ENCODE measurements at places on chromosomes 6 and 20. TPM values are rescaled to one million over a fixed set of nuclear protein-coding genes. Genes with fewer than 3 reads are reported as not detected.

- DNase-seq, result no peak
These were observed 10.8 kb downstream of the ADGRF4 start for GRCh38 chr6:47709160-47709559.

DNA sequence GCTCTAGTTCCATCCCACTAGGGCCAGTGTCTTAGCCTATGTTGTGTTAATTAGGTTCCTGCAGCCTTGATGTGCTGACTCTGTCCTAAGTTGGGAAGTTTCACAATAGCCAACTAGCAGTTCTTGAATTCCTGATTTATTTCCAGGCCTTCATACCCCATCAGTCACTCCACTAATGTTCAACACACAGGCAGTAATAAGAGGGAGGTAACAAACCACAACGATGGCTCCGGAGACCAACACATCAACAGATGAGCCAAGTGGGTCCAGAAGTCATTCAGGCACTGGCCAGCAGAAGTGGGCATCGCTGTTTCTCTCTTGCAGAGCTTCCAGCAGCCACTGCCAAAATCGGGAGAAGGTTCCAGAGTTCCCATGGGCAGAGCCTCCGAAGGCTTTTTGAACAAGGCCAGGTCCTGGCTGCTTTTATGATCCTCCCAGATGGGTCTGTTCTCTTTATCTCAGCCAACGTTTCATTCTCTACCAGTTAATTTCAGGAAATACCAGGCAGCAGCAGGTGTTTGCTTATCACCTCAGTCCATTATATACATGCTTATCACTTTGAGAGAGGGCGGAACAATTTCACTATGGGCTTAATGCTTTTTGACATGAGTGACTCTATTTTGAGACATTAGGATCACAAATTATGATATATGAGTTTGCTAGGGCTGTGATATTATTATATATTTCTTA lies 48.5 kb upstream of the NOP56 start:
- no peak for DNase-seq

DNA sequence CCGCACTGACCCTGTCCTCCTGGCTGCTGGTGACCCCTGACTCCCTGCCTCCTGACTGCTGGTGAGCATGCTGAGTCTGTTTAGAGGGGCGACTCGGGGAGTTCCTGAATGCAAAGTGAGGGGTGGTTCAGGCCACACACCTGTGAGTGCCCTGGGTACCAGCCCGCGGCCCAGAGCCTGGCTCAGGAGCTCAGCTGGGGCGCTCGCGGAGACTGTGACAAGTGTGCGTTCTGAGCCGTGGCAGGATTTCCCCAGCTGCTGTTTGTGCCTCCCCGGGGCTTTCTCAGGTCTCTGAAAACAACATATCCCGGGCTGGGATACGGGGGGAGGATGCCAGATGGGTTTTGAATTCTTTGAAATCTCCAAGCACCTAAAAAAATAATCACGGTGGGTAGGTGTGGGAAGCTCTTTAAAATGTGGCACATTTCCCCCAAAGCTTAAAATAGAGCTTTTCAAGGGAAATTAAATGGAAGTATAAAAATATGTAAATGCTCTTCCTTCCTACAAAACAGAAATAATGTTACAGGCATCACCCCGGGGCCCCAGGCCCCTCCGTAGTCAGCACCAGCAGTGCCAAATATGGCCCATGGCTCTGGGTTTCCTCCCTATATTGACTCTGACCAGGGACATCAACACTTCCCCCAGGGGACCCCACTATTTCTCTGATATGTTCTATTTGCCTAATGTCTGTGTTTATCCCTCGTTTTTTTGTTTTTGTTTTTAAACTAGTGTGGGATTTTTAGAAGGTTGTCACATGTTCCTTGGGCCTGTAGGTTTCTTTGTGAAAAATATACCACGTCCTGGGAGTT lies 49.9 kb upstream of the TAGAP start:
- no peak for DNase-seq

- no peak for DNase-seq
These were observed 45.1 kb upstream of the EPB41L1 start for GRCh38 chr20:36109251-36109947.

GRCh38 chr6:53611342-53611741 lies 54.2 kb downstream of the KLHL31 start:
- DNase-seq, result no peak

GRCh38 chr20:19540392-19540791 lies 217.7 kb upstream of the RIN2 start:
- peak; percentile 14 for DNase-seq

DNA sequence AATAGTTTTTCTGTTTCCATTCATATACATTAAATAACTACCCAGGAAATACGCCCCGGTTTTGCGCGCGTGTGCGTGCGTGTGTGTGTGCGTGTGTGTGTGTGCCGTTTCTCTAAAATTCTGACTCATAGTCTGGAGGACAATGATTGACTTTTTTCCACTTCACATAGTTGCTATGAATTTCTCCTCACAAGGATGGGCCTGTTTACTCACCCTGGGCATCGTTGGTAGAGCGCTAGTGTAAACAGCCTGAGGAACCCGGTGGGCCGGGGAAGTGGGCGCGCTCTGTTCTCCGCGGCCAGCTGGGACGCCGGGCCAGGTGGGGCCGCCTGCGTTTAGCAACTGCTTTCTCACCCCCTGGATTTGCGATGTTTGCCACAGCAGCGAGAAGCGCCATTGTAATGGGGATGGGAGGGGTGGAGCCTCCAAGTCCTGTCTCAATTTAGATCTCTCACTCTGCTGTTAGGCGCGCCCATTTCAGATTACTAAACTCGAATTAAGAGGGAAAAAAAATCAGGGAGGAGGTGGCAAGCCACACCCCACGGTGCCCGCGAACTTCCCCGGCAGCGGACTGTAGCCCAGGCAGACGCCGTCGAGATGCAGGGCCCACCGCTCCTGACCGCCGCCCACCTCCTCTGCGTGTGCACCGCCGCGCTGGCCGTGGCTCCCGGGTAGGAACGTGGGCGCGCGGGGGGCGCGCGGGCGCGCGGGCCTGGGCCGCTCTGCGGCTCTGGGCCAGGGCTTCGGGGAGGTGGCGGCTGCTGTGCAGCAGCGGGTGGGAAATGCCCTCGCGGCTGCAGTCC lies at the start of gene CD109:
Gene CD109 (plus strand): TSS at position 585 of the 803 bp plus-strand sequence. CDS start 13 bp downstream, at position 598.
- DNase-seq, result peak; percentile 83

- DNase-seq, result no peak
These were observed 2.1 kb downstream of the ZC3H12D start for GRCh38 chr6:149482545-149483333.

GRCh38 chr6:26286168-26286877 lies 78.7 kb upstream of the BTN3A2 start:
- DNase-seq, result peak; percentile 93

GRCh38 chr6:30854285-30855040 lies 29.9 kb upstream of the DDR1 start:
- no peak for DNase-seq

- DNase-seq, result no peak
These were observed 135.3 kb upstream of the BMP2 start for GRCh38 chr20:6632187-6632586.

DNA sequence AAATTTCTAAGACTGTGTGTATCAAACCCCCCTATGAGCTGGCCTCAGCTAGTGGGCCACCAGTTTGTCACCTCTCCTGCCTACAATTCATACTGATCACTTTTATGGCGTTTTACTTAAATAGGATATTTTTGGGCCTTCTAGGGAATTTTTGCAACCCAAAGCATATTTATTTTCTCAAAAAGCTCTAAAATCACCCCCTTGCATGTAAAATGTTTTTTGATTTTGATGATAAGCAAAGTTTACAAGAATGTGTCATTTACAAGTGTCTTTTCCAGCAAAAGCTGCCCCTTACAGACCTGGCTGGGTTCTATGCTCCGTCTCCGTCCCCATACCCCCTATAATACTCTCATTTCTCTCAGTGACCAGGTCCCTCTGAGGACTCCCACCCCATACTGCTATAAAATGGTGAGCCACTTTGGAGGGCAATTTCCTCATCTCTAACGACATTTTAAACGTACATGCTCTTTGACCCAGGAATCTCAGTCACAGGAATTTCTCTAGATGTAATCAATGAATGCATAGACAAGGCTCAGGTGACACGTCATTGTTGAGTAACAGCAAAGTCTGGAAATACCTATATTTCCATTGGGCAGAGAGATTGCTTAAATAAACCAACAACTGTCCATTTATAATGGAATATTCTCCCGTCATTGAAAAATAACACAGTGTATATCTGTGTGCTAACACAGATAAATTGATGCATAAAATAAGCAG lies 13.9 kb upstream of the OCSTAMP start:
- DNase-seq, result no peak

- peak; percentile 49 for DNase-seq
These were observed 32.2 kb upstream of the ARFGEF2 start for GRCh38 chr20:48889140-48889790.

GRCh38 chr6:137743493-137743892 lies 123.6 kb upstream of the TNFAIP3 start:
- no peak for DNase-seq

GRCh38 chr20:44125332-44126127 lies 61.5 kb downstream of the JPH2 start:
- no peak for DNase-seq

GRCh38 chr6:3665608-3666007 lies 85.9 kb downstream of the PXDC1 start:
- DNase-seq, result no peak

GRCh38 chr6:161228921-161229591 lies 44.8 kb downstream of the AGPAT4 start:
- DNase-seq, result no peak

- DNase-seq, result no peak
These were observed 18.8 kb upstream of the MRGBP start for GRCh38 chr20:62777528-62777830.

GRCh38 chr6:111631018-111631417 lies 25.3 kb upstream of the TRAF3IP2 start:
- no peak for DNase-seq

GRCh38 chr6:119894811-119895210 lies 545.2 kb upstream of the MAN1A1 start:
- no peak for DNase-seq

DNA sequence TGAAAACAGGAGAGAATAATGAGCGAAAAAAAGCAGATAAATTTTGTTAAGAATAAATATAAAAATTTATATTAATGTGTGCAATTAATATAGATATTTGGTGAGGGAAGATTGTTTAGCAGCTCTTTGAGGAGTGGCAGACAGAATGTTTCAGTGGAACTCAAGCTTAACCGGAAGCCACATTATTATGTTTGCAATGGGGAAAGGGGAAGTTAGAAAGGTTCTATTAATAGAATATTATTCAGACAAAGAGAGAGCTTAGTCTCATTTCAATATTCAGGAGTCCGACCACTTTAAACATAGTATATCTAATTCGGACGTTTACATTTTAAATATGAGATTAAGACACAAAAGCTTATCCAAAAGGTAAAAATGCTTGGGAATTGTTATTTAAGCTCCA lies 81.6 kb upstream of the KHDRBS2 start:
- DNase-seq, result peak; percentile 0

The WDR27 gene
- 30.4 TPM for polyA plus RNA-seq

The RIPOR3 gene
- polyA plus RNA-seq, result 6.9 TPM

The DACT2 gene
- polyA plus RNA-seq, result 0.83 TPM

The POLH gene
- polyA plus RNA-seq, result 15.7 TPM

The ADGRB3 gene
- polyA plus RNA-seq, result 0.94 TPM

The COL20A1 gene
- 5.7 TPM for polyA plus RNA-seq

The C6orf15 gene
- not detected for polyA plus RNA-seq

The SLC13A3 gene
- polyA plus RNA-seq, result not detected

The MYL9 gene
- polyA plus RNA-seq, result 348 TPM

The MAFB gene
- 19.3 TPM for polyA plus RNA-seq

The RIN2 gene
- 29.8 TPM for polyA plus RNA-seq

The CNR1 gene
- polyA plus RNA-seq, result 0.76 TPM

The MROH8 gene
- 3.8 TPM for polyA plus RNA-seq

The HAO1 gene
- not detected for polyA plus RNA-seq

Data from muscle of arm (tissue), 14 donors.